ENCODE measurements at places on chromosomes 5 and 9. TPM values are rescaled to one million over a fixed set of nuclear protein-coding genes. Genes with fewer than 3 reads are reported as not detected.

- no peak for DNase-seq
Observed at GRCh38 chr5:128637031-128637430, 99.0 kb upstream of the FBN2 start.

DNA sequence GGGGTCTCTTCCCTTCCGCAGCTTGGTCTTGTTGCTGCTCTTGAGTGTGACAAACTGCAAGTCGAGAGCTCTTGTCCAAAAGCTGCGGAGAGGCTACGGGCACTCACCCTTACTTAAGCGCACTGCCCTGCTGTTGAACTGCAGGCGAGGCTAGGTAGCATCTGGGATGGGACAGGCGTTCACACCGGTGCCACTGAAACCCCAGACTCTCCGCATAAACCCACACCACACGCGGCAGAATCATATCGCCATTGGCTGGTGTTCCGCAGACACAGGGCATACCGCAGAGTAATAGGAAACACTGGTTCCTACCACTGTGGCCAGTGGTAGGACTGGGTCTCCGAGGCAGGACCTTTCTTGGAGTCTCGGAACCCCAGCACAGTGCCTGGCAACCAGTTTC, 2.2 kb upstream of the NPR3 start:
- DNase-seq, result no peak

- no peak for DNase-seq
Observed at GRCh38 chr5:14935341-14935740, 63.8 kb upstream of the ANKH start.

- no peak for DNase-seq
Observed at GRCh38 chr5:154447089-154447725, 1.4 kb downstream of the SAP30L start.

DNA sequence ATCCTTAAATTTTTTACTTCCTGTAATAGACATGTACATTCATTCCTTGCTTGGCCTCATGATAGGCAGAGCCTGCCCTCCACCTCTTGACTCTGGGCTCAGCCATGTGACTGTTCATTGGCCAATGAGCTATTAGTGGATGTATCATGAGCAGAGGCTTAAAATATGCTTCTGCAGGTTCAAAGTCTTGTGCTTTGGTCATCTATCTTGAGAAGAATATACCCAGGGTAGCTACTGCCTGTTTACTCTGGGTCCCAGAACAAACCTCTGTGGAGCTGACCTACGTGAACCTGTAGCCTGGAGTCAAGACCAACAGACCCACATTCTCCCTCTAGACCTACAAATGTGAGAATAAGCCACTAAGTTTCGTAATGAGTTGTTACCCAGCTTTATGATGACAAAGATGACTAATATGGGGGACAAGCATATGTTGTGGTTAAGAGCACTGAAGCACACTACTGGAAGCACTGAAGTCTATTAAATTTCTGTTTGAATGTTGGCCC, 244.4 kb downstream of the MAST4 start:
- peak; percentile 55 for DNase-seq

DNA sequence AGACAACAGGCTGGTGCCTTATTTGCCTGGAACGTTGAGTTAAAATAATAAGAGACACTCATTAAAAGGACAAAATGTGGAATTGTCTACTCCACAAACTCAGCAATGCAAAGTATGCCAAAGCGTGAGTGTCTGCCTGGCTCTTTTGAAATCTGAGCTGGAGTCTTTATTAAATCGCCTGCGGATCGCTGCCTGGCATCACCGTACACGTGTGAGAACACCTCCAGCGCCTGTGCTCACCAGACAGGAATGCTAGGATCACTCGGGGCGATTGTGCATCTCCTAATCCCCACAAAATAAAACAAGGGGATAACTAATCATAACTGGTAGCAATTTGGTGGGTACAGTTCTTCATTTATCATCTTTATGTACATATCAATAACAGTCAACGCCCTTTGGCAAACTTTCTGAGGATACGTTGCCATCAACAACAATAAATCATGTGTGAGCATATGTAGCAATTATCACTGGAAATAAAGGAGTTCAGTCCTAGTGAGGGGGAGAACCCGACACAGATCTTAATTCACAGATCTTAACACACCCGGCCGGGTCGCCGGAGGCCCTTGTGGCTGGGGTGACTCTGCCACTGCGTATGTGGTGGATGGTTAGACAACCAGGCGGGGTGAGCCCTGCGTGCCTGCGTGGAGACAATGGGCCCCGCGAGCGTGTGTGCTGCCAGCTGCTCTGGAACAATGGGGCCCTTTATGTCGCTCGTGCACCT, 284.9 kb upstream of the IRX1 start:
- no peak for DNase-seq

The JAK2 gene
- 30.3 TPM for total RNA-seq

- no peak for DNase-seq
Observed at GRCh38 chr9:133526721-133527321, 2.1 kb upstream of the MYMK start.

The PDZD2 gene
- total RNA-seq, result 0.02 TPM

DNA sequence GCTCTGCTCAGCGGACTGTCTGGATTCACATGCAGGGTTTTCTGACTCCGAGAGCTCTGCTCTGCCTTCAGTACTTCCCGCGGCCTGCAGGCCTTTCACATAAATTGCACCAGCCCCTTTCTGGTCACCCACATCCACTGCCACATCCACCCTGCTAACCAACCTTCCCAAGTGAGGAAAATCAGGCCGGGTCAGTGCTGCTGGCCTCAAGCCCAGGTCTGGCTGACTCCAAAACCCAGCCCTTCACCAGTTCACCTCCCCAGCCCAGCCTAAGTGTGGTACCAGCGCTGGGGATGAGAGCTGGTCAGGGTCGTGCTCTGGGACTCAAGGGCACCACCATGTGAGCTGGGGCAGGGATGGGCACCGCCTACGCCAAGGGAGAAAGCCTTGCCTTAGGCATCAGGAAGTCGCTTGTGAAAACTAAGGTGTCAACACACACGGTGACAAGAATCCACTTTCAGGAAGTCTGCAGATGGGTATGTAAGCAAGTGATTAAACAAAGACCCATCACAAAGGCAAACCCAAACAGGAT, 12.3 kb downstream of the LMAN2 start:
- DNase-seq, result no peak

The IER5L gene
- total RNA-seq, result 4.6 TPM

DNA sequence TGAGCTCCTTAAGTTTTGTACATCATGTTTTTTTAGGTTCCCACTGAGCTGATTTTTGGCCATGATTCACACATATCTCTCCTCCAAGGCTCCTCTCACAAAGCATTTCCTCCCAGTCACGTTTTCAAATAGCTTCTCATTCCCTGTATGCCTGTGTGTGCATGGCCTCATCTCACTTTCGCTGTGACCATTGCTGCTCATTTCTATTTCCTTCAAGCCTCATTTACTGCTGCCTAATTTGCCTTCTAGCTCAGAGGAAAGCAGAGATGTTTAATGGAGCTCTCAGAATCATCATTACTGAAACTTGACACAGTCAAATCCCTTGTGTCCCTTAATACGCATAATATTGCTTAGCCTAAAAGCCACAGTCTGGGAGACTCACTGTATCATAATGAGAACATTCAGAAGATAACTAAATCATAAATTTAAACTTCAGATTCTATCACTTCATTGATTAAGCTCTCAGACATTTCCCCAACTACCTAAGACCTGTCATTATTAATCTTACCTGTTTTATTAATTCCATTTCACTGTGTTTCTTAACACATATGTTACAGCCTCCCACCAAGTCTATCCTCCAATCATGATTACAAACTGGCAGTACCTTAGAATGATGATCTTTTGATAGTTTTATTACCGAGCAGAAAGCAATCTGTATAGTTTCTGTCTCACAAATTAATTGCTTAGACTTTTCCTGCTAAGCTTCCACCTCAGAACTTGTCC, 278.3 kb upstream of the PTGER4 start:
- no peak for DNase-seq

The C5orf63 gene
- total RNA-seq, result 16.4 TPM

DNA sequence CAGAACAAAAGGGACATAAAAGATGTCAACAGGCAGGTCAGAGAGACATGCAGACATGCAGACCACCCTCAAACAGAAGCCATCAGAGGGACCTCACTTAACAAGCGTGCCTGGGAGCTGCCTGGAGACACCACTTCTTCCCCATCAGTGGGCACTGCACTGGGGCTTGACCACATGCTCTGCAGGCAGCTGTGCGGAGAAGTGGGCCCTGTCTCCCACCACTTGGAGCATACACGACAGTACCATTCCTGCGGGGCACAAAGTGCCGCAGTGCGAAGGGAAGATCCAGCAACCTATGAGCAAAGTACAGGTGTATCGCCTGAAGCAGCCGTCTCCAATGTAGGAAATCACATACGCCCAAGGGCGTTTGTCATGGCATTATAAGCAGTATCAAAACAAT, 150.5 kb upstream of the FOXD4L5 start:
- no peak for DNase-seq

DNA sequence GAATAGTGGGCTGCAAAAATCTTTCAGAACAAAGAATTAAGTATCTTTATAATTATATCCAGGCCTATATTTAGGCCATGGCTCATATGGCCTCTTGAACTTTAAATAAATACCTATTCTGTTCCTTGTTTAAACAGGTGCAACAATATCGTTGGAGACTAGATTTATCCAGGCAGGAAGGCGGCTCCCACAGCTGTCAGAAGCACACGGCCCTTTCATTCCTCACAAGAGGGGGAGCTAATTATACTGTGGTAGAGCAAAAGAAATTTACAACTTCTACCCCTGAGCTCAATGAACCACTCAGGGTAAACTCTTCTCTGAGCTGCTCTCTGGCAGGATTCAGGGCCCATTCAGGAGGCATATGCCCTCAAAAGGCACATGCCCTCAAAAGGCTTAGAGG, 31.3 kb downstream of the TMEM174 start:
- no peak for DNase-seq

The OTP gene
- total RNA-seq, result not detected

DNA sequence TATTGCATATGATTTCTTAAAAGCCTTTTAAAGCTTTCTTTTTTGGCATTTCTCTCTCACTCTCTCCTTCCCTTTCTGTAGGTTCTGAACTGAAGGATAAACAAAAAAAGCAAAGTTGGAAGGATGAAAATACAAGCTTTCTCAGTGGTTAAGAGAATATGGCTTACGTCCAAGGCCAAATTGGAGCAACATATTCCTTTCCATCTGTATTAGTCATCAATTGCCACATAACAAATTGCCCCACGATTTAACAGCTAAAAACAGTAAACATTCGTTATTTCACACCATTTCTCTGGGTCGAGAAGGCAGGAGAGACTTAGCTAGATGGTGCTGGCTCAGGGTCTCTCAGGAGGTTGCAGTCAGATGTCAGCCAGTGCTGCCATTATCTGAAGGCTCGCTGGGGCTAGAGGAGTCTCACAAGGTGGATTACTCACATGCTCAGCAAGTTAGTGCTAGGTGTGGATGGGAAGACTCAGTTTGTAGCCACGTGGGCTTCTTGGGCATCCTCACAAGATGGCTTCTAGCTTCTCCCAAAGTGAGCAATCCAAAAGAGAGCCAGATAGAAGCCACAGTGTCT, 2.0 kb upstream of the ROR2 start:
- no peak for DNase-seq

The GFI1B gene
- total RNA-seq, result 0.12 TPM
